ENCODE measurements at places on chromosomes 16 and 17.

DNA sequence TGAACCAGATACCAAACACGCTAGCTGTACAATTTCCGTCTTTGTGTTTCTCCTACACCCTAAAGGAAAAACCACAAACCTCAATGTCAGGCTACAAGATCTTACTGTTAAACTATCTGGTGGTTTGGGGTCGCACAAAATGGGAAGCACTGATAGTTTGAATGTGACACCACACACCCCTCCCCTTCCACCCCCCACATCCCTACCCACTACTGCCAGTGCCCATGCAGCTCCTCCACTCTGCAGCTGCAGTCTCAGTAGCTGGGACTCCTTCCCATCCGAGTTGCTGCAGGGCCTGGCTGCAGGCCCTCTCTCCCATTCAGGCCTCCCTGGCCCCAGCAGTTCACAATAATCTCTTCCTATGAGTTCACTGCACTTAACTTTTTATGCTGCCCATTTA, 18.4 kb downstream of the TRAP1 start:
- DNase-seq, result no peak

GRCh38 chr17:53719229-53719628, 103.5 kb upstream of the KIF2B start:
- DNase-seq, result no peak

DNA sequence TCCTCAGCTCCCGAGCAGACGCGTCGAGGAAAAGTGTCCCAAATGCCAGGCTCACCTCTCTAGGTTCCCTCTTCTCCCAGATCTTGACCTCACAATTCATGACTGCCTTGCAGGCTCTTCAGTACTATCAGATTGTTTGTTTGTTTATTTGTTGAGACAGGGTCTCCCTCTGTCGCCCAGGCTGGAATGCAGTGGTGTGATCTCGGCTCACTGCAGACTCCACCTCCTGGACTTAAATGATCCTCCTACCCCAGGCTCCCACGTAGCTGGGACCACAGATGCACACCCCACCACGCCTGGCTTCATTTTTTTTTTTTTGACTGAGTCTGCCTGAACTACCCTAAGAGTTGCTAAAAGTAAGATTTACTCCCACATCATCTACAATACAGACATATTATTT, 15.9 kb downstream of the TMEM235 start:
- DNase-seq, result no peak

DNA sequence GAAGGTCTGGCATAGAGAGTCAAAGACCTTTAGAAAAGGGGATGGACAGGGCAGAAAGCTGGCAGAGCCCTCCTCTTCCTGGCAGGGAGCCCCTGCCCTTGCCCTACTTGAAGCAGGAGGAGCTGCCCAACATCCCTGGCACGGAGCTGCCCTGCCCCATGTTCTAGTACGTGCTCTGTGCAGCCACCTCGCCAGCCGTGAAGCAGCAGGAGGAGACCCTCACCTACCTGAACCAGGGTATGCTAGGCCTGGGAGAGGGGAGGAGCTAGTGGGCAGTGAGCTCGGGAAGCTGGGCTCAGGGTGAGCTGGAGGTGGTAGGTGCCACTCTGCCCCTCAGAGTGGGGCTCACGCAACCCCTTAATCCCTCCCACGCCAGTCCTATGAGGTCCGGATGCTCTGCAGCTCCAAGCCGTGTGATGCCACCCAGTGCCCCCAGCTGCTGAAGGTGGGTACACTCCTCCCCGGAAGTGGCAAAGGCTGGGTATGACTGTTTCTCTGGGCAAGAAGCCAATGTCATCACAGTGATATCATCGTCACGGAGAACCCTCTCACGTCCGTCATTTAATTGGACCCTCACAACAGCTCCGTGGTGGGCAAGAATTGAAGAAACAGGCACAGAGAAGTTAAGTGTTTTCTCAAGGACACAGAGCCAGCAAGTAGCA, 12.7 kb upstream of the STAC2 start:
- peak; percentile 60 for DNase-seq

DNA sequence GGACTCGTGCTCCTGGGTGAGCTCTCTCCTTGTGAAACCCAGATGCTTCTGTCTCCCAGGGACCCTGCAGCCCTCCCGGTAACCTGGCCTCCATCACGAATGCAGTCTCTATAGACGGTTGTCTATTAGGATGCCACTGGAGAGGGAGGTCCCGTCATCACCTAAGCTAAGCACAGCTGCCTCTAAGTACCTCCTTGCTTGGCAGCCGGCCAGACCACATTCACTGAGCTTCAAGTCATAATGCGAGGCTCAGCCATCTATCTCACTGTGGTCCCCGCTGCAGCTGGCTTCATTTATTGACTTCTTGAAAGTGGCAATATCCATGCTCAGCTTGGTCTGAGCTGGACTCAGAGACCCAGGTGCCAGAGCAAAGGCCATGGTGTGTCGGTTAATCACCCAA, 74.5 kb upstream of the HSBP1 start:
- DNase-seq, result no peak

DNA sequence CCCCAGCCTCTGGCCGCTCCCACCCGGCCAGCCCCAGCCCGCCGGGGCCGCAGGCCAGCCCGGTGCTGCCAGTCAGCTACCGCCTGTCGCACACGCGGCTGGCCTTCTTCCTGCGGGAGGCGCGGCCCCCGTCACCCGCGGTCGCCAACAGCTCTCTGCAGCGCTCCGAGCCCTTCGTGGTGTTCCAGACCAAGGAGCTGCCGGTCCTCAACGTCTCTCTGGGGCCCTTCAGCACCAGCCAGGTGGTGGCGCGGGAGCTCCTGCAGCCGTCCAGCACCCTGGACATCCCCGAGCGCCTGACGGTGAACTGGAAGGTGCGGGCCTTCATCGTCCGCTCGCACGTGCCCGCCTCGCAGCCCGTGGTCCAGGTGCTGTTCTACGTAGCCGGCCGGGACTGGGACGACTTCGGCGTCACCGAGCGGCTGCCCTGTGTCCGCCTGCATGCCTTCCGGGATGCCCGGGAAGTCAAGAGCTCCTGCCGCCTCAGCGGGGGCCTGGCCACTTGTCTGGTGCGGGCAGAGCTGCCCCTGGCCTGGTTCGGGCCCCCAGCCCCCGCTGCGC, 46.8 kb downstream of the TMEM132E start:
- DNase-seq, result no peak

DNA sequence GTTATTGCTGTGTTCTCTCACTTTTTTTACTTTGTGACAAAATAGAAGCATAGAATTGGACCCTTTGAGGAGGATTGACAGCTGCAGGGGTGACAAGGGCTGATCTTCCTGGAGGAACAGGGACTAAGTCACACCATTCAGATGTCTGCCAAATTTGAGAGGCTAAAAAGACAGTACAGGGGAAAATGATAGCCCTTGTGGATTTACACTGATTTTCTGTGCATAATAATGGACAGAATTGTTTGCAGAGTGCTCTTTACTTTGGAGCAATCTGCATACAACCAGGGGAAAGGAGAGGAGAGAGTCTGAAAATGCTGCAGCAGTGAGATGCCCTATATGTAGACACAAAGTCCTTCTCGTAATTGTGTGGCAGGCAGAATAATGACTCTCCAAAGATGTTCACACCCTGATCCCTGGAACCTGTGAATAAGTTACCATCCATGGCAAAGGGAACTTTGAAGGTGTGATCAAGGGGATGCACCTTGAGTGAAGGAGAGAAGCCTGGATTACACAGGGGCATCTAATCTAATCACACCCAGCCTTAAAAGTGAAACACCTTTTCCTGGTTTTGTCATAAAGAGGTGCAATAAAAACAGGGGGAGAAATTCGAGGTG, 221.4 kb upstream of the CPHXL start:
- DNase-seq, result no peak

DNA sequence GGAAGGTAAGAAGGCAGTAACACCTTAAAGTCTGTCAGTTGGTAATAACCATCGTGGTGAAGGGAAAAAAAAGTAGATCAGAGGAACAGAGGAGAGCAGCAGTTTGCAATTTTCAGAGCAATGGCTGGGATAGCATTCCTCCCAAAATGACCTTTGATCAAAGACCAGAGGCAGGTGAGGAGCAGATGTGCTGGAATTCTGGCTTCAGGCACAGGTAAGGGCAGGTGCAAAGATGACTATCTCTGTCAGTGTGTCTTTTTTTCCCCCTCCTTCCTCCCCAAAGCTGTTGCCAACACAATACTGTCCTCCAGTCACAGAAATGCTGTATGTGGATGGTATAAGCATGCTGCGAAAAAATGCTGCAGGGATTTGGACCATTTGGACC, 166.7 kb downstream of the XYLT1 start:
- no peak for DNase-seq

- peak; percentile 18 for DNase-seq
Observed at GRCh38 chr17:65799454-65799853, 238.0 kb upstream of the AXIN2 start.

GRCh38 chr17:68298601-68299000, 7.3 kb downstream of the ARSG start:
- no peak for DNase-seq

- no peak for DNase-seq
Observed at GRCh38 chr17:74604200-74604599, 12.1 kb upstream of the CD300LD start.

DNA sequence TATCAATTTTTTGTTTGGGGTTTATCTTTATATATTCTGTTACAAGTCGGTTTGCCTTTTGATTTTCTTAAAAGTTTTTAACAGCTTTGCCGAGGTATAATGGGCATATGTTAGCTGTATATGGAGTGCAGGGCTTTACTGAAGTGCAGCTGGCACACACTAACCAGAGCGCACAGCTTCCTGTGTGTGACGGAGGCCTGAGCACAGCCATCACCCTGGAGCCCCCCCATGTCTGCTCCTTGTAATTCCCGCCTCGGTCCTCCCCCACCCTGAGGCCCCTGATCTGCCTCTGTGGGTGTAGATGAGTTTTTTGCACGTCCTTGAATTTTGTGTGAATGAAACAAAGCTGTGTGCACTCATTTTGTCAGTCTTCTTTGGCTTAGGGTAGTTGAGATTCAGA, 60.1 kb upstream of the ZNF750 start:
- no peak for DNase-seq

- peak; percentile 74 for DNase-seq
Observed at GRCh38 chr16:46859719-46860152, 24.4 kb upstream of the GPT2 start.

GRCh38 chr17:21482189-21482865, 106.2 kb downstream of the KCNJ12 start:
- no peak for DNase-seq

DNA sequence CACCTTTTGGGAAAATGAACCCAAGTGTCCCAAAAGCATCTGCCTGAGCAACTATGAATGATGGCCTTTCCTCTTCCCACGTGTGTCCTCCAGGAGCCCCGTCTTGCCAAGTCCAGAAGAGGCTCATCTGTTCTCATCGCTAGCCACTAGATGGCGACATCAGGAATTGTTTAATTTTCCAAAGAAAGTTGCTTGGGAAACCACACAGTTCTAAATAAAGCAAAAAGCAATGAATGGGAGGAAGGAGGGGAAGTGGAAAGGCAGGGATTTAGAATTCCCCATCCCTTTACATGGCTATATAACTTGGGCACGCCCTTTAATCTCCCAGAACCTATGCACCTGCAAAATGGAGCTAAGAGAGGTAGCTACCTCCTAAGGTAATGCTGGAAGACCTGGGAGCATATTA, 9.0 kb upstream of the CDH5 start:
- DNase-seq, result peak; percentile 27

DNA sequence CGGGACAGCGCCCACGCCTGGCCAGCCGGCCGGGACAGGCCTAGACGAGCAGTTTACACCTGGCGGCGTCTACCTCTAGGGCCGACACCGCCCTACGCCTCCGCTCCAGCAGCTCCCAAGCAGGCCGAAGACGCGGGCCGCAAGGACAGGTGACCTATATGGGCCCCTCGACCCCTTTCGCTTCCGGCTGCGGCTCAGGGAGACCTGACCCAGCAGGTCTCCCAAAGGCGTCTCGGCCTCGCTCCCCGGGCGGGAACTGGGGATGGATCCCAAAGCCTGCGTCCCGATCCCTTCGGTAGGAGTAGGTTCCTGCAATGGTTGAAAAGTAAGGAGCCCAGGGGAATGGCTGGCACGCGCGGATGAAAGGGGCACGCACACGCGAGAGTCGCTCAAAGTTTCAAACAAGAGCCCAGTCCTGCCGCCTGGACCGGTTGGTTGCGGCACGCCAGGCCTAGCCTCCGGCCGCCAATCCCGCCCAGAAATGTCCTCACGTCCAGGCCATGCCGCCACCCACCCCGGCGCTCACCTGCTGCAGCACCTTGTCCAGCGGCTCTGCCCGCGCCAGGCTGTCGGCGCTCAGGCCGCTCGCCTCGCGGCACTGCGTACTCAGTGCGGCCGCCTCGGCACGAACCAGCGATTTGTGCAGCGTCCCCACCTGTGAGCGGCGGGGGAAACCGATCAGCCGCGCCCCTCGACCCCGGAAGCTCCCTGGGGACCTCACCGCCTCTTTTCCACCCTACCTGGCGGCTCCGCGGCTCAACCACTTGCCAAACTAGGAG, 630 bp downstream of the ESRP2 start:
- DNase-seq, result no peak

DNA sequence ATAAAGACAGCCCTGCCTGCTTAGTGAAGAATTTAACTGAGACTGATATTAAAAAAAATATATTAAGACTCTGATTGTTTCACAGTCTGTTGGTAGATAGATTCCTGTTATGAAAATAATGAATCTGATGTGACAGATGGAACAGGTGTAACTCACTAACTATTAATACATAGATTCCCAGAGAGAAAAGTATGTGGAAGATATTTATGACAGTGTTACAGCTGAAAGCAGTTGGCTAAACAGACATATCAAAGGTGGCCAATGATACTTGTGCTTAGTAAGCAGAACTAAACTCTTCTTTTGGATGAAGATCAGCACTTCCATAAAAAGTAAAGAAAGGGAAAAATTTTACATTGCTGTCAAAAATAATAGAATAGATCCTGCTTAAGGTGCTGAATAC, 598.2 kb upstream of the CA10 start:
- DNase-seq, result no peak

GRCh38 chr17:13228225-13228624, 210.4 kb upstream of the ELAC2 start:
- DNase-seq, result no peak

DNA sequence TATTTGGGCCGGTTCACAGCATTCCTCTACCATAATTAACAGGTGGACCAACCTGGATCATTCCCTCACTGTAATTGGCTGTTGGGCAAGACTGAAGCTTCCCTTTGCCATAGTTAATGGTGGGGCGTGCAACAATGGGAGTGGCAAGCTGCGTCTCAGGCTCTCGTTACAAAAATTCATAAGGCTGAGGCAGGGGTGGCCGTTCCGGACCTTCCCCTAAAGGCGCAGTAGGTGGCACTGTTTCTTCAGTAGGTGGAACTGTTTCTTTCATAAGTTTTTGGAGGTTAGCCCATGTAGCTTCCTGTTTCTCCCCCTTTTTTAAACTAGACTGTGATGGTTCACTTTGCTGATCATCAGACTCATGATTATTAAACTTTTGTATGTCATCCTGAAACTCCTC, 17.0 kb upstream of the TMC5 start:
- no peak for DNase-seq

- DNase-seq, result peak; percentile 83
Observed at GRCh38 chr17:78383725-78384471, 5.4 kb downstream of the PGS1 start.

- DNase-seq, result no peak
Observed at GRCh38 chr16:88676502-88677242, 9.6 kb downstream of the SNAI3 start.

GRCh38 chr17:80227666-80228065, 7.4 kb downstream of the SLC26A11 start:
- no peak for DNase-seq
